A549 treated with GW870086 at 1 μM for 4 hours (cell line): ENCODE measurements at places on chromosomes 16 and 17. TPM values are rescaled to one million over a fixed set of nuclear protein-coding genes. Genes with fewer than 3 reads are reported as not detected.

NPIPB6 gene
- total RNA-seq: 1.4 to 2.4 TPM (median 1.9 TPM) in 5 replicates

CES5A gene
- total RNA-seq: not detected in 5 replicates

CDC6 gene
- 50.0 to 54.4 TPM (median 52.5 TPM) in 5 replicates for total RNA-seq

CMTM2 gene
- total RNA-seq: not detected in 5 replicates

ADCY9 gene
- 6.5 to 8.7 TPM (median 6.7 TPM) in 5 replicates for total RNA-seq

TMEM220 gene
- total RNA-seq: 2.8 to 4.2 TPM (median 3.1 TPM) in 5 replicates

NQO1 gene
- 2,474 to 2,654 TPM (median 2,525 TPM) in 5 replicates for total RNA-seq

MEFV gene
- total RNA-seq: 0.16 TPM in 1 of 5 replicates, not detected in the others

MYH13 gene
- total RNA-seq: not detected in 5 replicates

NARF gene
- total RNA-seq: 47.7 to 55.1 TPM (median 52.0 TPM) in 5 replicates
